AG10803 (cell line): ENCODE measurements at places on chromosomes 3 and 15.

- DNase-seq, result no peak
Measured at GRCh38 chr3:10625323-10625722, 119.9 kb upstream of the ATP2B2 start.

- no peak for DNase-seq
Measured at GRCh38 chr3:17359911-17360310, 382.5 kb downstream of the TBC1D5 start.

DNA sequence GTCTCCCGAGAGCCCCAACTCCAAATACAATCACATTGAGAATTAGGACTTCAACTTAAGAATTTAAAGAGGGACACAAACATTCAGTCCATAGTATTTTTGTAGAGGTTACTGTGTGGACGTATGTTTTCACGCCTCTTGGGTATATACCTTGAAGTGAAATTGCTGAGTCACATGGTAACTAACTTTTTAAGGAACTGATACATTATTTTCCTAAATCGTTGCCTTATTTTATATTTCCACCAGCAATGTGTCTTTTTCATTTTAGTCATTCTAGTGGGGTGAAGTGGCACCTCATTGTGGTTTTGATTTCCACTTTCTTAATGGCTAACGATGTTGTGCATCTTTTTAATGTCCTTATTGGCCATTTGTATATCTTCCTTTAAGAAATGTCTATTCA, 11.8 kb downstream of the PARP15 start:
- DNase-seq, result no peak

DNA sequence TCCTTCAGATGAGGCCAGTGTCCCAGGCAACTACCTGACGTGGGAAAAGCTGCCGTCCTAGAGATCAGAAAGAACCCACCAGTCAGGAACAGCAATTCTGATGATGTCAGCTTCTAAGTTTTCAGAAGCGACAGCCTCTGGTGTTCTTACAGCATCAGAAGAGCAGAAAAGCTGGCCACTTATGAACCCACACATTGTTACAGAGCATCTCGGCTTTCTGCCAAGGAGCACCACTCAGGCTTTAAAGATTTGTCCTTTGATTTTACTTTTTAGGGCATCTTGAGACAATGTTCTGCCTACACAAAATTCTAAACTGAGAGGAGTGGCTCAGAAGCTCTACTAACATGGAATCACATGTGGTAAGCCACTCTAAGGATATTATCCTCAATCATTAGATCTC, 49.7 kb upstream of the BOC start:
- no peak for DNase-seq

DNA sequence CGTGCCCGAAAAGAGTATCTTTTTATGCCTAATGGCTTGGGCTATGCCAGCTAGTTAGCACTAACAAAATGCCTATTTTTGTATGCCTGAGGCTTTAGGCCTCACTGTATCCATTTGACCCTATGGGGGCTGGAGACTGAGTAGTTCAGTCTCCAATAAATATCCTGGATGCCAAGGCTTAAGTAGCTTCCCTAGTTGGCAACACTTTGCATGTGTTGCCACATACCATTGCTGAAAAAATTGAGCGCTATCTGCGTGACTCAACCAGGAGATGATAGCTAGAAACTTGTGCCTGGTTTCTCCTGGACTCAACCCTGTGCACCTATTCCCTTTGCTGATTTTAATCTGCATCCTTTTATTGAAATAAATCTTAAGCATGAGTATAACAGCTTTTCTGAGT, 58.4 kb upstream of the ATP2C1 start:
- DNase-seq, result peak; percentile 3

GRCh38 chr15:90326441-90326840, 25.6 kb upstream of the ZNF774 start:
- no peak for DNase-seq

- DNase-seq, result no peak
Measured at GRCh38 chr3:143848704-143849103, 436 bp upstream of the SLC9A9 start.

GRCh38 chr15:81880833-81881232, 165.0 kb downstream of the MEX3B start:
- DNase-seq, result no peak
